AG08395 (cell line): ENCODE measurements at places on chromosomes 3 and 15.
A peak's percentile ranks its signal among the peaks of the same experiment; 100 is the strongest.

- DNase-seq = no peak
These were observed 304.4 kb downstream of the FGF12 start for GRCh38 chr3:192422997-192423342.

GRCh38 chr3:175731543-175731942 lies 872.4 kb downstream of the NAALADL2 start:
- DNase-seq = no peak

- no peak for DNase-seq
These were observed 42.1 kb downstream of the SAXO2 start for GRCh38 chr15:82304778-82305090.

DNA sequence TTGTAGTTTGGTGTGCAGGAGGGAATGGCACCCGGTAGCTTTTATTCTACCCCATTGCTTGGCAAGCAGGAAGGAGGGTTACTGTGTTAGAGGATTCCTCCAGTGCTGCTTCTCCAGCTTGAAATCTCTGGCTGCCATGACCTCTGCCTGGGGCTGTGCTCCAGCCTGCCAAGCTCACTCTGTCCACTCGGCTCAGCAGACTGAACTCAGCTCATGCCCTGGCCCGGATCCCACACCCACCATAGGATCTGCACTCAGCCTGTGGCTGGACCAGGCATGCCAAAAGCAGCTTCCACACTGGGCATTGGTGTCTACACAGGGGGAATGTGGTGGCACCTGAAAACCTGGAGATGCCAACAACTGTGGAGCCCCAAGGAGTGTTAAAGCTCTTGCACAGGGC lies 26.3 kb downstream of the CLDN16 start:
- DNase-seq = no peak

DNA sequence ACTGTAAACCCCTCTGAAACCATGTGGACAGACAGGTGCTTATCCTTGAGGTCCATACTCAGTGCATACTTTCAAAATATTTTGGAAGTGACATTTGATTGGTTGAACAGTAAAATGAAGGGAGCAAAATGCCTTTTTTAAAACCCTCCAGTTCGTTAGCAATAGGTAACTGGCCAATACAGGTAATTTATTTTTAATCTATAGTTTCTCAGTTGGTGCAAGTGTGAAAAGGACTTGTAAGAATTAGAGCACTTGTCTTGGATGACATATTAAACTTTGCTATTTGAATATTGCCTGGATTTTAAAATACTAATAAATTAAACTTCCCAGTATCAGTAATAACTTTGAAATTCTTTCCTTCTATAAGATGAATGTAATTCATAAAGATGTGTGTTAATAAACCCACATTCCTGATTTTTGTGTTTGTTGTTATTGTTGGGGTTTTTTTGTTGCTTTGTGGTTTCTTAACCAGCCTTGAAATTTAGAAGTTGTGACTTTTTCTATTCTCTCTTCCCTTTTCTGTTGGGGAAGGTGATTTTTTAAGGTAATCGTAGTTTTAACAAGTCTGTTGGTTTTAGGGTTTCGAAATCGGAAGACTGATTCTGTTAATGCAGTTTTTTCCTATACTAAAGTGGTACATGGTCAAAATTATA lies 90.0 kb downstream of the STT3B start:
- DNase-seq = no peak

DNA sequence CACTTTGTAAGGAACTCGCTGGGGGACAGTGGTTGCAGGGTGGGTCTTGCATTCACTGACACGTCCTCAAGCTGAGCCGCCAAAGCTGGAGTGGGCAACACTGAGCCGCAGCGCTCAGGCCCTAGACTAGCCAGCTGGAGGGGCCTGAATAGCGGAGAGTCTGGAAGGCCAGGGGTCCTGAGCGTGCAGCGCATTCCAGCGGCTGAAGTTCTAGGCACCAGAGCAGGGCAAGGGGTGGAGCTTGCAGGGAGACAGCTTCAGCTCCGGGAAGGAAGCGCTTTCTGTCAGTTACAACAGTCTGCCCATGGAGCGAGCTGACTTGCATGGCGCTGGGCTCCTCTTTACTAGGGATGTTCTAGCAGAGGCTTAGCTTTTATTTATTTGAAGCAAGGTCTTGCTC lies 2.7 kb downstream of the MAP6D1 start:
- no peak for DNase-seq

DNA sequence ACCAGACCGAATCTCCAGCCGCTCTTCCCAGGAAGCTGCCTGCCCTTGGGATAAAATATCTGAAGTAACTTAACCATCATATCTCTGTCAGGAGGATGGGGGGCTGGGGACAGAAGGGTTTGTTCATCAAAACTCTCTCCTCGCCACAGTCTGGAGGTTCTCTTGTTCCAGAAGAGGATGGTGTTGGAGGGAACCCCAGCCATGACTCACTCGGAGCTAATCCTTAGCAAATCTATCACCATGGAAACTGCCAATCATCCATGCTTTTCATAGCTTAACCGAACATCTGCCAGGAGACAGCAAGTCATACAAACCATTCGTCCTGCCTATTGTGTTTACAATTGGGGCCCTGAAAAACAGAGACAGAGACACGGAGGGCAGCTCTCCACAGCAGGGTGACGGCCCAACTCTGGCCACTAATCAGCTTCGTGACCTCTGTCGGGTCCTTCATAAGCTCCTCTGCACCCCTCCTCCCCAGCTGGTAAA lies 73.8 kb upstream of the HEG1 start:
- DNase-seq = peak; percentile 93

DNA sequence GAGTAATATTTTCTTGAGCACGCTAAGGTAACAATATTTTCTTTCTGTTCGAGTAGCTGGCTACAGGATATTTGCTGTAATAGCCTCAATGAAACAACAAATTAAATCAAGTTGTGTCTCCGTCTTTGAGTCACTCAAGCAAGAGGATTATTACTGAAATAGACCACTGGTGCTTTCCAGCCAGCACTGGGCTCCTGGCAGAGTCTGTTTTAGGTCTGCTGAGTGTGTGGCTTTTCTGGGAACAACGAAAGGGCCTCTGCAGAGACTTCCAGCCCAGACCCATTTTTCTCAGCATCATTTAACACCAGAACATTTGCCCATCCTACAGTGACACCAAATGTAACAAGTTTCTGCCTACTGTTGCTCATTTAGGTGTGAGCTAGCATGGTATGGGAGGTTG lies 652.9 kb downstream of the MAGI1 start:
- no peak for DNase-seq

DNA sequence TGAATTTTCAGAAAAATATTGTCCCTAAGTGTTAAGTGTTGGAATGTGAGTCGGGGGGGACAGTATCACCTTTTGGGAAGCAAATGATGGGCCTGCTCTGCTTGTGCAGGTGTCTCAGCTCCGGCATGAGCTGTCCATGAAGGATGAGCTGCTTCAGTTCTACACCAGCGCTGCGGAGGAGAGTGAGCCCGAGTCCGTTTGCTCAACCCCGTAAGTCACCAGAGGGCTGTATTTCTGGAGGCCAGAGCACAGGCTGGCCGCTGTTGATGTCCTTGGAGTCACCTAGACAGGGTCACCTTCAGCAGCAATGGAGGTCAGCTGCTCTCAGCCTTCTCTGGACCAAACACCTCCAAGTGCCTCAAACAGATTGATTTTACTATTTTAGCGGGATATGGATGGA lies 78.0 kb downstream of the CCK start:
- no peak for DNase-seq

DNA sequence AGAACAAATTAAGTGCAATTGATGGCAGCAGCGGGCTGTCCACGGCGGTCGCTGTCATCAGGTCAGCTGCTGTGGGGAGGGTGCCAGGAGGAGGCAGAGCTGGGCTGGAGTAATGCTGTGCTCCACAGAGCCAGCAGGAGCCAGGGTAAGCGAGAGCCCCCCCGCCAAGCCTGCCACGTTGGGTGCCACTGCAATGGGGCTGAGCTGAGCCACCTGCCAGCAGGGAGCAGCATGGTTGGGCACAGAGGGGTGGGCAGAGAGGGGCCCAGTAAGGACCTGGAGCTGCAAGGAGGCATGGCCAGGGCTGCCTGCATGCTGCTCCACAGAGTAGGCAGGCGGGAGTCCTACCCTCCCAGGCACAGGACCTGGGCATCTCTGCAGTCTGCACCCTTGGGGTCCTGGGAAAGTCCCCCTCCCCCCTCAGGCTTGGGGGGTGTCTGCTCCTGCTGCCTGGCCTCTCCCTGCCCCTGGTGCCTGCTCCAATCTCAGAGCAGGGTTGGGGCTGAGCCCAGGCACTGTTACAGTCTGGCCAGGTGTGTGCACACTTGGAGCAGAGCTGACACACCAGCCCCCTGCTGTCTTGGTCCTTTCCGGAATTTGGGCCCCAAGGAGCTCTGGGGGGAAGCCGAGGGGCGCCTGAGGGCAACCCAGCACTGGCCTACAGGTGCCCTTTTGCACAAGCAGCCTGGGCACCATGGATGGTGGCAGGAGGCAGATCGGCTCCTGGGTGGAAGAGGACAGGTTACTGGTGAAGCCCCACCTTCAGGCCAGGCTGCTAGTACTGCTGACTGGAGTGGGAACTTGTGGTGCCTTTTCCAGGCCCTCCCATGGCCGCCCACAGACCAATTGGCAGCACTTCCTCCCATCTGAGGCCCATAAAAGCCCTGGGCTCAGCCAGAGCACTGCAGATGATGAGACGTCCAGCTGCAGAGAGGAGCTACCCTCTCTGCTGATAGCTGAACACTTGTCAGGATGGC lies 8.5 kb upstream of the PIAS1 start:
- no peak for DNase-seq

DNA sequence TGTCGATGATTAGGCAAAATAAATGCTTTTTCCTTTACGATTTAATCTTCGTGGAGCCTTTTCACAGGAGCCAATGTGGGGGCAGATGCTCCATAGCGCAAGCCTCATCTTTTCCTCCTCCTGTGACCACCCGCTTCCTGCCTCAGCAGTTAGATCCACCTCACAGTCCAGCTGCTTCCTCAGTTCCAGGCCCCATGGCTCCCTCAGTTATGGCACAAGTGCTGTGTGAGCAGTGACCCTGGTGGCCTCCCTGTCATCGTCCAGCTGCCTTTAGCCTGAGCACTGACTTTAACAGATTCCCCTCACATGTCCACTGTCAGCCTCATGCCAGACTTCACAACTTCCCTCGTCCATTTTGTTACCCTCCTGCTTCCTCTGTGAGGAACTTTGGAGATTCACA lies 424.6 kb upstream of the GBE1 start:
- no peak for DNase-seq

DNA sequence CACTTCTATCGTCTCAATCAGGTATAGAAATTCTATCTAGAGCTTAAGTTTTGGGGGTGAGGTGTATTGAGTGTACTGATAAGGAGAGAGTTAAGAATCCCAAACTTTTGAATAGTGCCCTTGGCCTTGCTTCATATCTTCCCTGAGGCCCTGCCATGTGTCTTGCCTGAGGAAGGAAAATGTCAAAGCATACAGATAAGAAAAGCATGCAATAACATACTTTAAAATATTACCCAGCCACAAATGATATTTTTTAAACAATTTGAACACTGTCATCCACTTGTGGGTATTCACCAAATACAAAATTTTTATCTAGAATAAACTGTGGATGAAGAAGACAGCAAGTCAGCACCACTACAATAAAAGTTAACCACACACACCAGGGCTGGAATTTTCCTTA lies 631.0 kb upstream of the ALCAM start:
- no peak for DNase-seq

- peak; percentile 21 for DNase-seq
These were observed 75.8 kb upstream of the FAM98B start for GRCh38 chr15:38378161-38378560.

DNA sequence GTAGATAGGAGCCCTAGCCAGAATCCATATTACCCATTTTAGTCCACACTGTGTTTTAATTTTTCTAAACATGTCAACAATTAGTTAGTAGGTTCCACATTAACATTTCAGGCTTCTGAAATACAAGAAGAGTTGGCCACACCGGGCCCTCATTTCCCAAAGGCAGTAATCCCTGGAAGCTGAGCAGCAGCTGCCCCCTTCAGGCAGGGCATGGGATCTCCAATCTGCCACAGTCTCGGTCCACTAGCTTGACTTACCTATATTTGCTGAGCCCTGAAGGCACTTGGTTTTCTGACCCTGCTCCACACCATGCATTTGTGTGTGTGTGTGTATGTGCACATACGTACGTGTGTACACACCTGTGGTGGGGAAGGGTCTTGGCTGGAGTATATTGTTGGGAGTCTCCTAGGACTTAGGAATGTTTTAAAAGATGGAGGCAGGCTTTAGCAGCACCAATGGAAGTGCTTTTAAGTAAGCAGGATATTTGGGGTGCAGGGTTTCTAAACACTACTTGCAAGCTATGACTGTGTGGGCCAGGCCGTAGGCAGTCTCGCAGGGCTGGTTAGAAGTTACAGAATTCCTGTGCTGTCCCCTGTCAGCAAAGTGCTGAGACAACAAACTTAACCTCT lies 71.2 kb upstream of the SOX14 start:
- no peak for DNase-seq

- DNase-seq = no peak
These were observed 105.9 kb downstream of the ROBO1 start for GRCh38 chr3:79661896-79662295.

GRCh38 chr3:58366699-58367098 lies 34.0 kb downstream of the PXK start:
- peak; percentile 18 for DNase-seq

DNA sequence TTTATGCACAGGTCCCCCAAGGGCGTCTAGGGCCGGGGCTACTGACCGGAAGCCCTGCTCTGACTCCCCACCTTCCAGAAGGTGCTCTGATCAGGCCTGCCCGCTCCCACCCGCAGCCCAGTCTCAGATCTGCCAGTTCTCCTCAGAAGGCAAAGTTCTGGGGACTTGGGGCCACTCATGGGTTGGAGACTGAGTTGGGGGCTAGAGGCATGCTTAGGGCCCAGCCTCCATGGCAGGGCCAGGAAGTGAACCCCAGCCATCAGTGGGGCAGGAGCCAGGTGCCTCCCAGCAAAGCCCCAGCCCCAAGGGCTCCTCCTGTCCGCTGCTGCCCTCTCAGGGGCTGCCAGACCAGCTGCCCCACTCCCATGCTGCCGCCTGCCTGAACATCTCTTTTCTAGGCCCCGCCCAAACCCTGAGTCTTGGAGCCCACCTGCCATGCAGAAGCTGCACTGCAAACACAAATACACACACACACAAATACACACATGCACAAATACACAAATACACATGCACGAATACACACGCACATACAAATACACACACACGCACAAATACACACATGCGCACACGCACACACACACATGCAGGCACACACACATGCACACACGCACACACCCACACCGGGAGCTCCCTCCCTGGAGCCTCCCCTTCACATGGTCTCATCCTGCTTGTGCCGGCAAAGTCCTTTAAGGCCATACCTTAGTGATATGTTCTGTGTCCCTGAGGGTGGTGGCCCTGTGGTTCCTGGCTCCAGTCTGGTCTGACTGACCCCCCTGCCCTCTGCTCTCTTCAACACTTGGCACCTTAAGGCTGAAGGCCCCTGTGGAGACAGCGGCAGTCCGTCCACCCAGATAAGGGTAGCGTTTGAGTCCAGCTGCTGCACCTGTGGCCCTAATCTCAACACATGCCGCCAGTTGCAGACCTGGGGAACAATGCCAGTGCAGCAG lies 59.2 kb upstream of the KLF13 start:
- no peak for DNase-seq
